SW 1271 (cell line): ENCODE measurements at places on chromosomes 11 and 22.

DNA sequence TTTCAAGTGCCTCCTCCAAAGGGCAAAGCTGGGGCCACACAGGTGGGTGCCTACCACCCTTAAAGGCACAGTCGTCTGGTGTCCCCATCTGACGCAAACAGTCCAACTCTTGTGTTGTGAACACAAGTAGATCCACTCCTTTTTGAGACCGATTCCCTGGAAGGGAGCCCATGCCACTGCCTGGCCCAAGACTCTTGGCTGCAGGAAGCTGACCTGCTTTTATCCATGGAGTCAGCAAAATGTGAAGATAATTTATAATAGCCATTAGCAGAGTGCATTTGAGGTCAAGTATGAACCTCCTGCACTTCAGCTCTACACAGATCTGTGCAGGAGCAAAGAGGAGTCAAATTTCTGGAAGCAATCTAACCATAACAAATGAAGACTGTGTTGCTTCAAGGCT is 68.5 kb downstream of the ADM start:
- DNase-seq: no peak

- DNase-seq: no peak
Observed at GRCh38 chr11:3942956-3943497, 87.6 kb downstream of the STIM1 start.

DNA sequence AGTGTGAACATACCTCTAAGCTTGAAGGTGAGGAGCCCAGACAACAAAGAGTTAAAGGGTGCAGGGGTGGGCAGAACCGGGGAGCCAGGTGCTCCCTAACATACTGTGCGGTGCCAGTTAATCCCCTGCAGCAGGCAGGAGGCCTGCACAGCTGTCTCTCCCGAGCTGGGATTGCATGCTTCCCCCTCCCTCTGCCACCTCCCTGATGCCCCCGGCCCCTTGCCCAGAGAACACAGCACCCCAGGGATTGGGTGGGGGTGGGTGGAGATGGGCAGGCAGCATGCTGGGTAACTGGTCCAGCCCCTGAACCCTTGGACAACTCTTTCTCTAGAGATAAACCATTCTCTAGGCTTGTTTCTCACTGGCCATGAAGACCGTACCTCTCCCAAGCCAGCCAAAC is 67.7 kb upstream of the MYOD1 start:
- DNase-seq: no peak

DNA sequence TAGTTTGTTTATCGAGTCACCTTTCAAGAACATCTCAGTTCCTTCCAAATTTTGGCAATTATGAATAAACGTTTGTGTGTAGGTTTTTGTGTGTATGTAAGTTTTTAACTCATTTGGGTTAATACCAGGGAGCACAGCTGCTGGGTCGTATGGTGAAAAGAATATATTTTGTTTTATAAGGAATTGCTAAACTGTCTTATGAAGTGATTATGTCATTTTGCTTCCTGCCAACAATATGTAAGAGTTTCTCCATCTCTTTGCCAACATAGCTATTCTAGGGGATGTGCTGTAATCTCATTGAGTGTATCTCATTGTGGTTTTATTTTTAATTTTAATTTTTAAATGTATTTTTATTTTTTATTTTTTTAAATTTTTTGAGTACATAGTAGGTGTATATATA is 27.3 kb downstream of the BCL2L13 start:
- no peak for DNase-seq
